Esophagus squamous epithelium (tissue), 5 donors: ENCODE measurements at places on chromosomes 1 and 21.

DNA sequence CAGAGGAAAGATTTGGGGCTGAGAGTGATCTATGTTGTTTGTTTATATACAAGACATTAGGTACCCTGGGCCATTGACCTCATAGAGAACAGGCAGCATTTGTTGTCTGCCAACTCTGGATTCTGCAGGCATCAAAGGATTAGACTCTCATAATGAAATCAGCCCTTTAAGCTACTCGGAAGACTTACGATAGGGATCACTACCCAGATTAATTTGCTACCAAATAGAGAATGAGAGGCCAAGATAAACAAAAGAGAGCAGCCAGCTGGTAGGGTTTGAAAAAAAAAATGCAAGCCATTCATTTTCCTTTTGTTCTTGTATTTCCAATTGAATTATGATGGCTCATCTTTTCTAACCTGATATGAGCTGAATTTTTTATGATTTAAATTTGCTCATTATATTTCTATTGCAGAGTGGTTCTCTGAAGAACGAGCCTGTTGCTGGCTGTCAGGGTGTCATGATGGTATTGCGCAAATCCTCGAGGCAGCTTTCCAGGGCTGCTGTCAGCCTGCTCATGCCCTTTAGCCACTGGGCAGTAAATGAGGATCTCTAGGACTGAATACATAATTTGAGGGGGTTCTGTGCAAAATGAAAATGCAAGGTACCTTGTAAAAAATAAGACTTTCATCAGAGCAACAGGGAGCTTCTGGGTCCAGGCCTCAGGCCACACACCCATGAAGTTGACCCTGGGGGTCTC lies 116.4 kb upstream of the KCNJ15 start:
- no peak for DNase-seq

DNA sequence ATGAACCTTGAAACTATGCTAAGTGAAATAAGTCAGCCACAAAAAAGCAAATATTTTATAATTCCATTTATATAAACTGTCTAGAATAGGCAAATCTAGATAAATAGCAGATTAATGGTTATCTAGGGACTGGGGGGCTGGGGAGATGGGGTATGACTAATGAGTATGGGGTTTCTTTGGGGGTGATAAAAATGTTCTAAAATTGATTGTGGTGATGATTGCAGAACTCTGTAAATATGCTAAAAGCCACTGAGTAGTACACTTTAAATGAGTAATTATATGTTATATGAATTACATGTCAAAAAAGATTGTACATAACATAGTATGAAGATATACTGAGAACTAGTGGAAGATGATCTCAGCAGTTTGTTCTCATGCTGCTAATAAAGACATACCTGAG lies 675.0 kb downstream of the KIF26B start:
- no peak for DNase-seq

DNA sequence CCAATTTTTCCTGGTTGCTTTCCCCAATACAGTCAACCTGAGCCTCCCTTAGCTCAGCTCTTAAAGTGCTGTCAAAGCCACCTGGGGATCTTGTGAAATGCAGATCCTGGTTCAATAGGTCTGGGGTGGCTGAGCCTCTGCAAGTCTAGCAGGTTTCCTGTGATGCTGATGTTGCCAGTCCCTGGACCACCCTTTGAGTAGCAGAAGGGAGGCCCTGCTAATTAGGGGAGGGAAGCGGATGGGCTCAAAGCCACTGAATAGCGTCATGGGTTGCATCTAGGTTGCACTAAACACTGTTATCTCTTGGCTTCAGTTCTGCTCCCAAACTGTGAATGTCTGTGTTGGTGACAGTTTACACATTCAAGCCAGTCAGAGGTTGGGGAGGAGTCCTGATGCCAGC lies 127.2 kb downstream of the KAZN start:
- no peak for DNase-seq

DNA sequence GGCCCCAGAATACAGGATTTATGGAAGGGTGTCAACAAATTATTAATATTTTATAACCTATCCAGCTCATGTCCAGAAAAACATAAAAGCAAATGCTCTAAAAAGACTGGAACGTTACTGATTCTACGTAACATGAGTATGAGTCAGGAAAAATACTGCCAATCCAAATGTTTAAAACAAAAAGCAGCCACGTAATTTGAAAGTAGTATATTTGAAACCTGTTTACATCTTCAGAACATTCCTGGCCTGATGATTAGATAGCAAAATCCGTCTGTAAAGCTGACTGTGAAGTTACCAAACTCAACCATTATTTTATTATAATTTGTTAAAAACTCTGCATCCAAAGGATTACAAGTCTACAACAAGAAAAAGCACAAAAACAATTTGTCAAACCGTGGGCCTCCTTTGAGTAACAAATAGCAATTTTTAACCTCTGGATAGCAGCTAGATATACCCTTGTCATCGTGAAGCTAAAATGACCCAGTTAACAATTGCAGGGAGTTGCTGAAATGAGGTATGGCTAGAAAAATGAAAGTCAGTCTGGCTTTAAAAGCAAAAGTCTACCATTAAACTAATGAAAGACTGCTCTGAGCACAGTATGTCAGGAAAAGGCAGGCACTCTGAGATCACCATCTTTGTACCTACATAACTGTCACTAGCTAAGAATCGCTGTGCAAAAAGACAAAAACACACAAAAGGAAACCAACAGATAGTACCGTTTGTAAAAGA lies 1.2 kb downstream of the UBR4 start:
- no peak for DNase-seq

DNA sequence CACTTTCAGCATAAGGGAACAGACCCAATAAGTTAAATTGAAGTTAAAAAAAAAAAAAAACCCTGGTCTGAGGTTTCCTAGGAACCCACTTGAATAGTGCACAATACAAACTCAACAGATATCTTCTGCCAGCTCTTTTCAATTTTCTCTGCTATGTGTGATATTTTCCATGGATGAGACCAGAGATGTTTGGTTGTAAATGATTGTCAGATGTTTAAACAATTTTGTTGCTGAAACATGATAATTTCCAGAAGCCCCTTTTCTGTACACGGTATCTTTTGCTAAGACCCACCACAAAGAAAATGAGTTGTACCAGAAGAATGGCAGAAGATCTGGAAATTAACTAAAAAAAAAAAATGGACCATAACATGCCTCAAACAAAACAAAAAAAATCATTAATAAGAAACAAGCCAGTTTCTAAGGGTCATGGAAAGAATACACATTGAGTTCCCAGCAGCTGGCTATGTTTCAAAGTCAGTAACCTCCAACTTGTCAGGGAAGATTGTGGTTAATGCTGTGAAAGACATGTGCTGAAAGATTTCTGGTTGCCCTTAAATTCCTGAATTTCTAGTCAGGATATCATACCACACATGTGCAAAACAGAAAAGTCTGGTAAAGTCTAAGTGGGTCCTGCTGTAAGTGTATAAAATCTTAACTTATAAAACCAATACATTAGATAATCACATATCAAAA lies 35.6 kb upstream of the MGST3 start:
- no peak for DNase-seq

DNA sequence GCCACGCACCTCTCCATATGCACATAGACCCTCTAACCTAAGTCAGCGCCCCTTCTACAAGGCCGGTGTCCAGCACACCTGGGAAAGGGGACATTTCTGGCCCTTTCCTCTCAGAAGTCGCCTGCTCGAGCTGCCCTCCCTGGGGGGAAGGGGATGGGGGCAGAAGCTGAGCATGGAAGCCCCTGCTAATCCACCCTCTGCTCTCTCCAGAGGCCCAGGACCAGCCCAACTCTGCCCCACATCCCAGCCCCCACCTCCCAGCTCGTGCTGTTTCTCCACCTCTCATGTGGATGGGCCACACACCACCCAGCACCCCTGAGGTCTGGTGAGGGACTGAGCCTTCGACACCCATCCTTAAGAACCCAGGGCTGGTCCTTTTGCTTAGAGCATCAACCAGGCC lies 14.8 kb downstream of the TNFRSF1B start:
- DNase-seq: no peak

DNA sequence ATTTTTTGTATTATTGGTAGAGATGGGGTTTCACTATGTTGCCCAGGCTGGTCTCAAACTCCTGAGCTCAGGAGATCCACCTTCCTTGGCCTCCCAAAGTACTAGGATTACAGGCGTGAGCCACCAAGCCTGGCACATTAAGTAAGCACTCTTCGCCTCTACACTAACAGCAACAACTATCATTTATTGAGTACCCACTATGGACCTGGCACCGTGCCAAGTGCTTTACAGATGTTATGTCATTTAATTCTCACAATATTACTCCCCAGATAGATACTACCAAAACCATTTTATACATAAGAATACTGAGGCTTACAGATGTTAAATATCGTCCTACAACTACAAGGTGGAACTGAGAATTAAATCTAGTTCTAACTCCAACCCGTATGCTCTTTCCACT lies 50.1 kb downstream of the TUT4 start:
- DNase-seq: no peak

GRCh38 chr1:15994590-15995351 lies 9.3 kb upstream of the SRARP start:
- no peak for DNase-seq

DNA sequence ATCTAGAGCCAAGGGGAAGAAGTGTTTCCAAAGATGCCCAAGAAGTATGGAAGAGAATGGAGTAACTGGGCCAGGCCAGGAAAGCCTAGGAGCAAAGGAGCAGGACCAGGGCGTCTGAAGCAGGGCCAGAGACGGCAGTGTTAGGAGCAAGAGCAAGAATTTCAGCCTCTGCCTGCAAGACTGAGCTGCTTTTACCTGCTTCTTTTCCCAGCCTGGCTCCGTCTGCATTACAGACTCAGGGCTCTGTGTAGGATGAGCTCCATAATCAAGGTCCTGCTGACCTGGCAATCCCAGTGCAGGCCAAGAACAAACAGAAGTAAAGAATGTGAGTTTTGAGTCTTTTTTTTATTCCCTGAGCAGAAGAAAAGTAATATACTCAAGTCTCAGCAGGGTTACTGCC lies 10.1 kb downstream of the FMO1 start:
- no peak for DNase-seq

- DNase-seq: no peak
These were observed 15.2 kb upstream of the KCNQ4 start for GRCh38 chr1:40768146-40768990.

DNA sequence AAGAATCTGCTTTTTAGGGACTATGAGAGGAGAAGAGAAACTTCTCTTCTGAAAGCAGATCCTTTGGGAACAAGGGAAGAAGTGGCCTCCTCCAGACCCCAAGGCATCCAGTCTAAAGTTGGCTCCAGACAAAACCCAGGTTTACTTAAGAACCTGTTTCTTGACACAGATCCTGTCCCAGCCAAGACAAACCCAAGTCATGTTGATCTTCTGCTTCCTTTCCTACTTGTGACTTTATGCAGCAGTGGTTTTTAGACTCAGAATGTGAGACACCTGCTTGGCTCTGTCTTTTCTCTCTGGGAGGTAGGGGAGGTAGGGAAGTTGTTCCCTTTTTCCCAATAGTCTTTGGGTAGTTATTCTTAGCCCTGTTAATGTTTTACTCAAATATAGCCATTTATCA lies 38.3 kb downstream of the ELAPOR1 start:
- DNase-seq: no peak

- no peak for DNase-seq
These were observed 8.8 kb upstream of the FGR start for GRCh38 chr1:27643600-27644368.

DNA sequence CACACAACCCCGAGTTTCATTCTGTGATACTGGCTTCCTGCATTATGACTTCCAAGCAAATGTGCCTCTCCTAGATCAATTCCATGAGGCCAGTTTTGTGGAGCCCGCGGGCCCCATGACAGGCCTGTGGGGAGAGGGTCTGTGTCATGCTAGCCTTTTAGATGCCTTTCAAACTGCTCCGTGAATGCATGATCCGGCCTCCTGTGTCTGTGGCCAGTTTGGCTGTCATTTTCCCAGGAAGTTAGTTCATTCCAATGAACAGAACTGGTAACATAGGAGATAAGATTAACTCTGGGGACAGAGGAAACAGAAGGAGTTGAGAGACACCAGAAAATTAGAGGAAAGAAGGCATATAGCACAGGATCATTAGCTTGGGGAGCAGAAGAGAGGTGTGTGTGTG lies 3.2 kb downstream of the FNDC7 start:
- no peak for DNase-seq

- no peak for DNase-seq
These were observed 45.5 kb downstream of the ATP5PF start for GRCh38 chr21:25689226-25689625.

DNA sequence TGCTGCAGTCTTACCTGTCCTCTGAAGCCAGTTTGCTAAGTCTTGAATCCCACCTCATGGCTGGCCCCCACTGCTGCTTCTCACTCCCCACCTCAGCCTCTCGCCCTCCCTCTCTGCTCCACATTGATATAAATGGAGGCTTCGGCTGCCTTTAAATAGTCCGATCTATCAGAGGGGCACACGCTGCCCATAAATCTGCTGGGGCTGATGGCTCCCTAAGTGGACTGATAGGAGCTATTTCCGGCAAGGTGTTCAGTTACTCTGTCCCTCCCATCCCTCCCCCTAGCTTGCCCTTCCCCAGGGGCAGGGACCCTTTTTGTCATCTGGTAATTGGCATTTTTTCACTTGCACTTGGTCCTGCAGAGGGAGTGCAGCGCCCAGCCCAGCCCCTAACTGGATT lies 108.4 kb downstream of the TMEM53 start:
- no peak for DNase-seq

DNA sequence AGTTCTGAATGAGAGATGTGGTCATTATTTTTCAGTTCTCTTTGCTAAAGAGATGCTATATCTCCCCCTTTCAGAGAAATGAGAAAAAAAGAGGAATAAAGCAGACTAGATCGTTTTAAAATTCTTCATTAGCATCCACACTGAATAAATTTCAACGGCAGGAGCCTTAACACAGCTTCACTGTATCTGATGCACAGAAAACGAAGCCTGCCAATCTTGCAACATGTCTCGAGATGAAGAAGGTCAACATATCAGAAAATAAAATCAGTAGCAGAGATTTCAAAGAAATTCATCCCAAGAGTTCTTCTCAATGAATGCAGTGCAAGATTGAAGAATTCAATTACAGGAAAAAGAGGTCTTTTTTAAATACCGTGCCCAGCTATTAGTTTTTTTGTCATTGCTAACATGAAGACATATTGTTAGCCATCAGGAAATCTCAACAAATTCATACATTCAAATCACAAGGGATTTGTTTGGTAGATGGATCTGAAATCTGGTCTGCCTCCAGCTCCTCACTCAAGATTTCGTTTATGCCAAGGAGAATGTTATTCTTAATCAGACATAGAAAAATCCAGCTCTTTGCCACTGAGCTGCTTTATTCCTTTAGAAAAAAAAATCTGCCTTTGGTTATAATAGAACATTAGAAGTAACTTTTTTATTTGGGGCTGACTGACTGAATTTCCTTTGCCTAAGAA lies 76.4 kb upstream of the DAB1 start:
- no peak for DNase-seq

- no peak for DNase-seq
These were observed 18.6 kb downstream of the TAL1 start for GRCh38 chr1:47213230-47213963.

GRCh38 chr1:227260433-227260832 lies 57.9 kb downstream of the CDC42BPA start:
- no peak for DNase-seq

DNA sequence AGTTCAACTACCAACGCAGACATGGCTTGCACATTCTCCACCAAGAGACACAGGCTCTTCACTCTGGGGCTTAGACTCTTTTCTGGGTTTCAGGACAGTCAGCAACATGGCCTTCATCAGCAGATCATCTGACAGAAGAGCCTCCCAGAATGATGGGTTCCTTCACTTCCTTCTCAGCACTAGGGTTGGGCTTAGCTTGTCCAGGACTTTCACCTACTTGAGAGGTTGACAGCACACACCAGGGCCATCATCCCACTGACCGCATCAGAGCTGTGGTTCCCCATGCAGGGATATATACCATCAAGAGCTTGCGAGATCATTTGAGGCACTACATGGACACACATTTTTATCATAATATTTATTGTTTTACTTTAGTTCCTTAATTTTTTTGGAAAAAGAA lies 10.4 kb upstream of the NCF2 start:
- no peak for DNase-seq
